Stimulated activated CD4-positive, alpha-beta T cell treated with anti-CD3 and anti-CD28 coated beads, TNF-alpha, amount 100 ng/mL, for 4 hours (primary cell): ENCODE measurements at places on chromosomes 1 and 21.

- no peak for DNase-seq
Observed at GRCh38 chr1:35443768-35444518, 113.3 kb downstream of the KIAA0319L start.

DNA sequence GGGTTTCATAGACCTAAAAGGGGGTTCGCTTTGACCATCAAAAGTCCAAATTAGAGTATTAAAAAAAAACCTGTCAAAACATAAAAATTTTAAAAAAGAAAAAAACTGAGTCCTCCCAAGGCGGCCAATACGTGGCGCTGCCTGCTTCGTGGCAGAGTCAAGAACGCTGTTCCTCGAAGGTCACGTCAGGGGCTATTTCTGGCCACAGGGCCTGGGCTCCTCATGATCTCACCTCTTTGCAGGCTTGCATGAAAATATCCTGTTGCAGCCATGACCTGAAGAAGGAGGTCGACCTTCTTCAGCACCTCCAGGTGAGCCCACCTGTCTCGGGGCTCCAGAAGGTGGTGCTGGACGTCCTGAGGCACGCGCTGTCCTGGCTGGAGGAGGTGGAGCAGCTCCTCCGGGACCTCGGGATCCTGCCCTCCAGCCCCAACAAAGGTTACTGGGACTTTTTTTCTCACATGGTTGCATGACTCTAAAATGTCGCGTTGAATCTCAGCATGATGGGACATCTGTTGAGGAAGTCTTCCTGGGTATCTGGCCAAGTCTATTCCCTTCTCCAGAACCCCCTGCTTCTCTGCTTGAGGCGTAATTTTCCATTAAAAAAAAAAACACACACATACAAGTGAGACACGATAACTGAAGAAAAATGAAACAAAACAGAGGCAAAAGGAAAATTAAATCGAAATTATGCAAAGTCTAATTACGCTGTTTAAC lies 80.4 kb upstream of the EFHD2 start:
- no peak for DNase-seq

GRCh38 chr1:12056331-12056841 lies 6.7 kb upstream of the TNFRSF8 start:
- DNase-seq: no peak

GRCh38 chr1:184682956-184683355 lies 71.7 kb downstream of the EDEM3 start:
- DNase-seq: no peak

DNA sequence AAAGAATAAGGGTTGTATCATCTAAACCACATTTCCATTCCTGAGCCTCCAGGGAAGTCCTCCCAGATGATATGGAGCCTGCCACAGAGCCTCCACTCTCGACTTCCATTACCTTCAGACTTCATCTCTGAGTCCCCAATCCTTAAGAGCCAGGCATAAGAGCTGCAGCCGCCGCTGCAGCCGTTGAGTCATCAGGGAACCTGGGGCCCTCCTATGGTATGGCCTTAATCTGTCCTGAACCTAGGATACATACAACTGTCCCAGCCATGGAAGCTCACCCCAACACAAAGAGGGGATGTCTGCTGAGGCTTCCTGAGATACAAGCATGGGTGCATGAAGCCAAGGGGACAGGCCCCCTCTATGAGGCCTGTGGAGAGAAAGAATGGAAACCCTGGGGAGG lies 16.3 kb downstream of the TAL1 start:
- DNase-seq: no peak

DNA sequence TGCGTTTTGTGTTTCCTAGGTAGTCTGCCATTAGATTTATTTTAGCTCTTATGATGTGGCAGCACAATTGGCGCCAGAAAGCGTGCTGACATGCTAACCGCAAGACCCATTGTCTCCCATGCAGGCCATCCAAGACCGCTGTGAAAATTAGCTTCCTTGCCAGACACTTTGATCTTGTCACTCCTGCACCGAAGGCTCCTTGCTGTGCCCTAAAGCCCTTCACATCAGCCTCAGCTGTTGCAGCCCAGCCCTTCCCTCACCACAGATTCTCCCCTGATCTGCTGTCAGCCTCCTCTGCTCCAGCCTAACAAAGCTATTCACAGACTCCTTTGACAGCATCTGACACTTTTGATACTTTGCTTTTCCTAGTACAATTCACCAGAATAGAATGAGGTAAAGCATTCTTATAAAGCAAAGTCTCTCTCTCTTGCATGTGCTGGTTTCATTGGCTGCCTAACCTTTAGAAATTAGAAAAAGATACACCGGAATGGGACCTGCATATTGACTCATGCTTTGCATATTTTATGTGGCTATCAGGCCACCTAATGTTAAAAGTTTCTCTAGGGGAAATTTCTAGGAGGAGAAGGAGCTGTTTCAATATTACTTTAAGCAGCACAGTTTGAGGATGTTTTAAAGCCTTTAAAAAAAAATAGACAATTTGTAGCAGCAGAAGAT lies 280.3 kb upstream of the FMN2 start:
- DNase-seq: no peak

GRCh38 chr1:209875515-209875914 lies 47.7 kb downstream of the UTP25 start:
- no peak for DNase-seq

GRCh38 chr21:35696644-35697043 lies 363.7 kb downstream of the SETD4 start:
- no peak for DNase-seq

DNA sequence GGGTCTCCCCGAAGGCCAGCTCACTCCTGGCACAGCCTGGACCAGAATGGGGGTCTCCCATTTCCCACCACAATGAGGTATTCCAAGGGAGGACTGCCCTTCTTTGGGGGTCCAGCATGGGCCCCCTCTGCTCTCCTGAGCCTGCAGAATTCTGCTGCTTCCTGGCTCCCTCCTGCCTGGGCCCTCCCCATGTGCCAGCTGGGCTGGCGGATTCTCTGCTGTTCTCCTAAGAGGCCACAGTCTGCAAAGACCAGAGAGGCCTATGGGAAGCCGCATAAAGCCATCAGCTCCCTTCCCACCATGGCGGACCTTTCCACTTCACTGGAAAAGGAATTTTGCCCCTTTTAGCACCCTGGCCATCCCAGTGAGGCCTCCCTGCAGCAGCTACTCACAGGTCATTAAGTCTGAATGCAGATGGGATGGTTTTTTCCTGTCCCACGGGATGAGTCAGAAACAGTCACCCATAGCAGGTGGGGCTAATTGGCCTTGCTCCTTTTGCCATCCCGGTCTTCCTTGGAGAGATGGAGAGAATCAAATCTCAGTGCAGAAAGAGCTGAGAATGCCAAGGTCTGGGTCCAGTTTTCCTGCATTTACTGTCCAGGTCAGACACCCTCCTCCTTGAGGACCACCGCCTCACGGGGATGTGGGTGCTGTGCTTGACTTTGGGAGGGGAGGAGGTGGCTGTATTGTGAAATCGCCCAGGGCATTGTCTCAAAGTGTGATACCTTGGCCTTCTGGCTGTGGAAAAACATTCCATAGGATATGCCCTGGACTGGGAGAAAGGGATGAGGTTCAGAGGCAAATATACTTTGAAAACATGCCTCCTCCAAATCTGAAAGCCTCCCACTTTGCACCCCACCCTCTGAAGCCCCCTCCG lies 23.2 kb downstream of the MYBPH start:
- no peak for DNase-seq

GRCh38 chr1:196902344-196902743 lies 14.5 kb downstream of the CFHR4 start:
- DNase-seq: no peak

DNA sequence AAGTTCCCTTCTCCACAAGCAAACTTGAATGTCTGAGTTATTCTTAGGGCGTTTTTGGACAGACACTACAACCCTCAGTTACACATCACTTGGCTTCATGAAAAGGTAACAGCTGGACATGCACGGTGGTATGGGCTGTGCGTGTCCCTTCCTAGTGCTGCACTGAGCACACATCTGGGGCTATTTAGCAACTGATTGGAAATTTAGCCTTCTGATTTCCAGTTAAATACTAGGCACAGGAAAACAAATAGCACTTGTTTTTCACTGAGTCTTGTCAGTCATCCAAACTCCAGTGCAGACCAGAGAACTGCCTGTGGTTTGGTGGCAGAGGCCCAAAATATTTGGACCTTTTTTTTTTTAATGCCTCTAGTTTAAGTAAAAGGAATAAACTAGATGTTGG lies 134.7 kb downstream of the TGFBR3 start:
- DNase-seq: no peak

DNA sequence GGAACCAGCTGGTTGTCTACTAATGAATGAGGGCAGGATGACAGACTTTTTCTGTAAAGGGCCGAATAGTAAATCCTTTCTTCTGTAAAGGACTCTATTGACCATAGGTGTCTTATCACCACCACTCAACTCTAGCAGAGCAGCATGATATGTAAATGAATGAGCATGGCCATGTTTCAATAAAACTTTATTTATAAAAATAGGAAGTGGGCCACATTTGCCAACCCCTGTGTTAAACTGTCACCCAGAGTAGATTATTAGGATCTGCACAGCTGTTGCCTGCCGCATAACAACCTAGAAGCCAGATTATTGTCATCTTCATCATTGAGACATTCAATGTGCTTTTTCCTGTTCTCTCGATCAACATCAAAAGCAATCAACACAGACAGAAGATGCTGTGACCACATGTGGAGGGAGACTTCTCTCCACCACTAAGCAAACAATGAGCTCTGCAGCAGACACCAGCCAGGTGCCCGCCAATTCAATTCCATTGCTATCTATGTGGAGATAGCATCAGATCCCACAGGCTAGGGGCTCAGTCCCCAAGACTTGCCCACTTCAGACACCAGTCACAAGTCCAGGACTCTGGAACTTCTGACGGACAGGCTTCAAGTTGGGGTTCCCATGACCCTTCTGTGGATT lies 6.8 kb upstream of the EFHD2 start:
- DNase-seq: no peak

- no peak for DNase-seq
Observed at GRCh38 chr1:175744305-175744704, 910 bp upstream of the TNR start.

- DNase-seq: no peak
Observed at GRCh38 chr21:39518847-39519210, 67.1 kb downstream of the SH3BGR start.

- no peak for DNase-seq
Observed at GRCh38 chr1:9413877-9414213, 121.2 kb downstream of the SPSB1 start.

DNA sequence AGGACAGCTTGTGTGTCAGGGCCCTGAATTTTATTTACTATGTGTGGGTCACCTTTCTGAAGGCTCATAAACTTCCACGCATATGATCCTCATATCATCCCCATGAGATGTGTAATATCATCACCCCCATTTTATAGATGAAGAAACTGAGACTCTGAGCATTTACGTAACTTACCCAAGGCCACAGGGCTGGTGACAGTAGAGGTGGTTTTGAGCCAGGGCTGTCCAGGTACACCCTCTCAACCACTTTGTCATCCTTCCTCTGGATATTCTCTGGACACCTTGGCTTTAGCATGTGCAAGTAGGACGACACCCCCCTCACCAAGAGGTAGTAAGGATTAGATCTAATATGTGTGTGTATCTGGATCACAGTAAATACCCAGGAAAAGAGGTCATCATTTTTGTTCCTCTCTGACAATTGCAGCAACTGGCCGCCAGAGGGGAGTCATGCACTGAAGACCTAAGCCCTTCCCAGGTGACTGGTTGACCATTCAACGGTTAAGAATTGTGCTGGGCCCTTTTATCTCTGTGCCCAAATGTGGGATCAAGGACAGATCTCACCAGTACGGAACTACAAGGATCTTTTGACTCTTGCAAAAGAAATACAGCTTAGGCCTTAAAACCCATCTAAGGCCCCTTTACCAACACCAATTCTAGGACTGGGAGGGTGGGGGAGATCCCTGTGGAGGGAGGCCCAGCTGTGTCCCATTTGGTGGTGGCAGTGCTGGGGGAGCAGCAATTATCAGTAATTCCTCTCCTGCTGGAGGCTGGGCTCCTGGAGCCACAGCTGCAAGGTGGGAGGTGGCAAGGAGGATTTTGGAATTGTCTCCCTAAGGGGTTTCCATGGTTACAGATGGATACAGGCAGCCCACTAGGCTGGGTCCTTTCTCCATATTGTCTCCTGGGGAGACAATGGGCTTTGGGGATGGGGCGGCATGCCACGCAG lies 13.7 kb upstream of the E2F2 start:
- DNase-seq: no peak

DNA sequence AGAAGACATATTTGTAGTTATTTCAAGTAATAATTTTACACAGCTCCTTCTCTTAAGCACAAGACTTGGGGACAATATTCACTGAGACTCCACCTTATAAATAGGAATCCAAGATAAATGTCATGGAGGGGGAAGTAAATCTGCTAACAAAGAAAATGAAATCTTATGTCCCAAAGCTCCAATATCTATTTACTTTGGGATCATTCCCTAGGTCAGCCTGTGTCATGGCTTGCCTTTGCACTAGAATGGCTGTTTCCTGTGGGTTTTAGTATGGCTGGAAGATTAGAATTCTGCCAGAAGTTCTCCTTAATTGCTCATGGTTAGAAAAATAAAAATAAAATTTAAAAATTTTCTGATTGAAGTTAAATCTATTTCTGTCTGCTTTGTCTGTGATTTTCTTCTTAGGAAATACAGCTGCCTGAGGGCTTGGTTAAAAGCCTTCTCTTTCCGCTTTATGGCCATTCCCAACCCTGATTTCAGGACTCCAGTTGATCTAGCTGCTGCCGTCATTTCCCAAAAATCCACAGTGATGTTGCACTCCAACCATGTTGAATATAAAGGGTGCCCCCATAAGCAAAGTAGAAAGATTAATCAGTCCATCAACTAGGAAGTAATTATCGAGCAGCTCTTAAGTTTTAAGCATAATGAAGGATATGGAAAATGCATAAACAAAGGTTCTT lies 326.4 kb upstream of the LYPLAL1 start:
- no peak for DNase-seq

GRCh38 chr21:40185208-40185607 lies 318.0 kb downstream of the PCP4 start:
- no peak for DNase-seq

DNA sequence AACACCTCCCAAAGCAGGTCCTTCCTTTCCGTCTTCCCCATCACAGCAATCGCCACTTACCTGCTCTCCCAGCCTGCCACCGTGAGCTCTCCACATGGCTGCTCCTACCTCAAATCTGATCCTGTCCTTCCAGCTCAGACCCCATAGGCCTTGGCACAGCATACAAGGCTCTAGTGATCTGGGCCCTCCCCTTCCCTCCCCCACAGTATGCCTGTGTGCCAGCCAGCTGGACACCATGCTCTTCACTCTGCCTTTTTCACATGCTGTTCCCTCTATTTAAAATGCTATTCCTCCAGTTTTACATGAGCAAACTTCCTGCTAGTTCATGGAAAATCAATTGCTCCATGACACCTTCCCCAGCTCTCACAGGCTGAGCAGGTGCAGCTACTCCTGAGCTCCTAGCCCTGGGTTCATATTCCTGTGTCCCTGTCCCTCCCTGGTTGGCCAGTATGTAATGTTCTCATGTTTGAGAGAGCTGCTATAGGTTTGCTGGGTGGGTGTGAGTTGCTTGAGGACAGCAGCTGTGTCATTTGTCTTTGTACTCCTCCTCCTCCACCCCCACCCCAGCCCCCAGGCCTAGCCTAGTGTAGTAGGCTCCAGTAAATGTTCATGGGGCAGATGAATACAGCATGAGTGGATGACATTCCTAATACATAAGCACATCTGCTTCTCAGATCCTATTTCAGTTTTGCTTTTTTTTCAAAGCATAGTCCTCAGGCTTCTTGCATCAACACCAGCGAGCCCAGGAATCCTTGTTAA lies 6.3 kb upstream of the TNNT2 start:
- DNase-seq: no peak

GRCh38 chr21:41598561-41599431 lies 90.8 kb upstream of the TMPRSS2 start:
- no peak for DNase-seq
